PC-9 (cell line): ENCODE measurements at places on chromosomes 6 and 20.

- DNase-seq = no peak
Observed at GRCh38 chr6:108123481-108123929, 42.3 kb upstream of the NR2E1 start.

DNA sequence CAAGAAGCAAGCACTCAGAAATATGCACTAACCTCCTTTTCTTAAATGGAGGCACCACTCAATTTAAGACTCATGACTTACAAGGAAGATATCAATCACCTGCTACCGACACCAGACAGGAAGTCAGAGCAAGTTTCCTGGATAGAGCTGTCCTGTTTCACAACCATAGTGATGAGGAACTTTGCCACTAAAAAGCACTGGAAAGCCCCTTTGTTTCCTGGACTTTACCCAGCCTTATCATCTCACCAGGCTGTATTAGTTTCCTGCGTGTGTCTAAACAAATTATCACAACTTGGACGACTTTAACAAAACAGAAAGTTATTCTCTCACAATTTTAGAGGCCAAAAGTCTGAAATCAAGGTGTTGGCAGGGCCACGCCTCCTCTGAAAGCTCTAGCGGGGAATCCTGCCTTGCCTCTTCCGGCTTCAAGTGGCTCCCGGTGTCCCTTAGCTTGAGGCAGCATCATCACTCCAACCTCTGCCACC lies 253.8 kb upstream of the STXBP5 start:
- DNase-seq = no peak

GRCh38 chr6:38640216-38640909 lies 634 bp upstream of the BTBD9 start:
- peak; percentile 50 for DNase-seq

DNA sequence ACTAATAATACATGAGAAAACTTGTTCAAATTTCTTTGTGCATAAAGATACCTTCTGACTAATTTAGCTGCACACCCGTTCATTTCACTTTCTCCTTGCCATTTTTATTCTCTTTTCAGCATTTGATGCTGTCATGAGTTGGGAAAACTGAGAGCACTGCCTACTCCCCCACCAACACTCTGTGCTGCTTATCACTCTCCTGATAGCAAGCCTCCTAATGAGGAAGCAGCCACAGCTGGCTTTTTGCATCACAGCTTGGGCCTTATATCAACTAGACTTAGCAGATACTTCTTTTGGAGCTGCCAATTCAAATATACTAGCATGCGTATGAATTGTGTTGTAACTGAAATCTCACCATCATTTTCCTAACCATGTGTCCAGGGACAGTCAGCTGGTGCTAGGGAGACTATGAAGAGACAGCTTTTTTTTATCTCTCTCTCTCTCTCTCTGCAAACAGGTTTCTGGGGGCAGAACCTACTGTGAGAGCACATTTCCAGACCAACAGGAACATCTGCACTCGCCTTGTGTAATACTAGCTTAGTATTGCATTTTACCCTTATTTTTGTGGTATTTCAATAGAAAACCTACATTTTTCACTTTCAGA lies 699.0 kb downstream of the KHDRBS2 start:
- DNase-seq = no peak

DNA sequence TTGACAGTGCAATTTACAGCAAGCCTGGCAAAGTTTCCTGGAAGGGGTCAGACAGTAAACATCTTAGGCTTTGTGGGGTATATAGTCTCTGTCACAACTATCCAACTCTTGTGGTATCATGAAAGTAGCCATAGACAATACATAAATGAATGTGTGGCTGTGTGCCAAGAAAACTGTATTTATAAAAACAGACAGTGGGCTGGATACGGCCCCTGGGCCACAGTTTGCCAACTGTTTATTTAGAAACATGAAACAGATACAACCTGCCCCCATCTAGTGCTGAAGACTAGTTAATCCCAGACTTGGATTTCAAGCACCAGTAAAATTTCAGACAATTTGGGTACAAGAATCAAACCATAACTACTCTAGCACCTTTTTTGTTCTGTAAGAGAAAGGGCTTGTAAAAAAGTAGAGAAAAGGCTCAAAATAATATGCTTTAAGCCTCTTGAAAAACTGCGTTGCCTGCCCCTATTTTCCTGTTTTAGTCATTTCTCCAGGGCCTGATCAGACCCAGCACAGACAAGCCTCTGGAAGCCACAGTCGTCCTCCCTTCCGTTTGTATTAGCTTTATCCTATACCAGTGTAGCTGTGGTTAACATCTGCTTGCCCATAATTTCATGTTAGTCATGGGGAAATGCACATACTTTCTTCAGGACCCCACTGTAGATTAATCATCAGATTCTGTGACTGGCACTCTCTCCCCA lies 30.8 kb downstream of the JAG1 start:
- DNase-seq = no peak

DNA sequence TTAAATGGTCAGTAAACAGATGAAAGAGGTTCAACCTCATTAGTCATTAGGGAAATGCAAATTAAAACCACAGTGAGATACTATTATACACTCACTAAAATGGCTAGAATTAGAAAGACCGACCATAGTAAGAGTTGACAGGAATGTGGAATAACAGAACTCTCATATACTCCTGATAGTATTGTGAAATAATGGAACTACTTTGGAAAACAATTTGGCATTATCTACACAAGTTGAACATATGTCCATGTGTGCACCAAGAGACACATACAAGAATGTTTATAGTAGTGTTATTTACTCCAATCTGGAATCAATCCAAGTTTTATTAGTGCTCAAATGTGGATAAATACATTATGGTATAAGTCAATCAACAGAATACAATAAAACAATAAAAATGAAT lies 59.6 kb downstream of the AK9 start:
- DNase-seq = no peak

GRCh38 chr20:49457444-49457843 lies 25.0 kb downstream of the KCNB1 start:
- no peak for DNase-seq

DNA sequence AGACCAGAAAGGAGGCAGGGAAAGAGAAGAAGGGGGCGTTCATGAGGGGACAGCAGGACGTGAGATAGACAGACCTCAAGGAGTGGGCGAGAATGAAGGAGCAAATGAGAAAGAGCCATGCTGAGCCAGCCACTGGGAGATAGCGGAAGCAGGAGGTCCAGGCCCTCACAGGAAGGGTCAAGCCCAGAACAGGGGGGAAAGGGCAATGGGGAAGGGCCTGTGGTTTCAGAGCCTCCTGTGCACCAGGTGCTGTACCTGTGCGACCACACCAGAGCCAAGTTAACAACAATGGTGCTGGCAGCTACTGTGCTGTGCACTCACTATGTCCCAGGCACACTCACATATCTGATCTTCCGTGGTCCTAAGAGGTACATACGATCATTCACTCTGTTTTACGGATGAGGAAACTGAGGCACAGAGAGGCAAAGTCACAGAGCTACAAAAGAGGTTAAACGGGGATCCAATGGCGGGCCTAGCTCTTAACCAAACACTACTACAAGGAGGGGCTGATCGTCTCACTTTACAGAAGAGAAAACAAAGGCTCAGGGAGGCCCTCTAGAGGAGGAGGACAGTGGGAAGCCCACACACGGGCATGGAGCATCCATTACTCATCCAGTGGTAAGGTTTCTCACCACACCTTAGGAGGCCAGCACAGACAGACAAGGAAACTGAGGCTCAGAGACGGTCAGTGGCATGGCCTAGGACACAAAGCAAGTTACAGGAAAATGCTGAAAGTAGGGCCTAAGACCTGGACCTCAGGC lies 129.1 kb downstream of the PREX1 start:
- no peak for DNase-seq

GRCh38 chr20:22462975-22463914 lies 121.1 kb downstream of the FOXA2 start:
- peak; percentile 70 for DNase-seq

GRCh38 chr20:32803092-32803491 lies 16.7 kb upstream of the MAPRE1 start:
- no peak for DNase-seq

- DNase-seq = peak; percentile 88
Observed at GRCh38 chr6:57267586-57268293, 45.6 kb upstream of the RAB23 start.

GRCh38 chr6:15874326-15874725 lies 211.5 kb upstream of the DTNBP1 start:
- no peak for DNase-seq

GRCh38 chr6:14079433-14079832 lies 38.1 kb upstream of the CD83 start:
- no peak for DNase-seq

DNA sequence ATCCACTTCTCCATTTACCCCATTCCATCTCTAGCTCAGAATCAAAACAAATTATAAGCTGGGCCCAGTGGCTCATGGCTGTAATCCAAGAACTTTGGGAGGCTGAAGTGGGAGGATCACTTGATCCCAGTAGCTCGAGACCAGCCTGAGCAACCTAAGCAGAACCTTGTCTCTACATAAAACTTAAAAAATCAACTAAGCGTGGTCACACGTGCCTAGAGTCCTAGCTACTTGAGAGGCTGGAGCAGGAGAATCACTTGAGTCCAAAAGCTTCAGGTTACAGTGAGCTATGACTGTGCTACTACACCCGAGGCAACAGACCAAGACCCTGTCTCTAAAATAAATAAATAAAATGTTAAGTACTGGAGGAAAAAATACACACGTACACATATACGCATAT lies 74.7 kb upstream of the RUNX2 start:
- no peak for DNase-seq

- no peak for DNase-seq
Observed at GRCh38 chr6:106216527-106216926, 109.0 kb downstream of the ATG5 start.

- no peak for DNase-seq
Observed at GRCh38 chr20:31705598-31706597, 16.8 kb downstream of the BCL2L1 start.

DNA sequence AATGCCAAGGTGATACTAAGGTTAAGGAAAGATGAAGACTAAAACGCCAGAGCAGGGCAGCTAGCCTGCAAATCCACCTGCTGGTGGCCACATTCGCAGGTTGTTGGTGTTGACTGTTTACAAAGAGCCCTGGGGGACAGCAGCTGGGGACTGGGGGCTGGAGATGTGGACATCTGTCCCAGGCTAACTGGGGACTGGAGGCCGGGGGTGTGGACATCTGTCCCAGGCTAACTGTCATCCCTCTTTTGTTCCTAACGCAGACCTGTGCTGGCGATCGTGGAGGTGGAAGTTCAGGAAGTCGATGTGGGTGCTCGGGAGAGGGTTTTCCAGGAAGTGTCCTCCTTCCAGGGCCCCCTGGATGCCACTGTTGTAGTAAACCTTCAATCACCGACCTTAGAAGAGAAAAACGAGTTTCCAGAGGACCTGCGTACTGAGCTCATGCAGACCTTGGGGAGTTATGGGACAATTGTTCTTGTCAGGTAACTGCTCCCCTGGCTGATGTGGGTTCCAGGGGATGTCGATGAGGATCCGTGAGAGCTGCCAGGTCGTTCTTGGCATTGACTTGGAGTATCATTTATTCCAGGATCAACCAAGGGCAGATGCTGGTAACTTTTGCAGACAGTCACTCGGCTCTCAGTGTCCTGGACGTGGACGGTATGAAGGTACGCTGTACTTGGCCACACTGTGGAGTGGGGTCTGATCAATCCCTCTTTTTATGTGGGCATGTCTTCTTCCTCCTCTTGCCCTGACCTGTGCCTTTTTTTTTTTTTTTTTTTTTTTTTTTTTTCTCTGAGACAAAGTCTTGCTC lies 87.0 kb downstream of the SERAC1 start:
- DNase-seq = no peak
